ENCODE measurements at places on chromosomes 2 and 18.

DNA sequence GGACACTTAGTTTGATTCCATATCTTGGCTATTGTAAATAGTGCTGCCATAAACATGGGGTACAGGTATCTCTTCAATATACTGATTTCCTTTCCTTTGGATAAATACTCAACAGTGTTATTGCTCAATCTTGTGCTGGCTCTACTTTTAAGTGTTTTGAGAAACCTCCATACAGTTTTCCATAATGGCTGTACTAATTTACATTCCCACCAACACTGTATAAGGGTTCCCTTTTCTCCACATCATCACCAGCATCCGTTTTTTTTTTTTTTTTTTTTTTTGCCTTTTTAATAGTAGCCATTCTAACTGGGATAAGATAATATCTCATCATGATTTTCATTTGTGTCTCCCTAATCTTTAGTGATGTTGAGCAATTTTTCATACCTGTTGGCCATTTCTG lies 29.9 kb upstream of the GALNT5 start:
- DNase-seq: no peak

DNA sequence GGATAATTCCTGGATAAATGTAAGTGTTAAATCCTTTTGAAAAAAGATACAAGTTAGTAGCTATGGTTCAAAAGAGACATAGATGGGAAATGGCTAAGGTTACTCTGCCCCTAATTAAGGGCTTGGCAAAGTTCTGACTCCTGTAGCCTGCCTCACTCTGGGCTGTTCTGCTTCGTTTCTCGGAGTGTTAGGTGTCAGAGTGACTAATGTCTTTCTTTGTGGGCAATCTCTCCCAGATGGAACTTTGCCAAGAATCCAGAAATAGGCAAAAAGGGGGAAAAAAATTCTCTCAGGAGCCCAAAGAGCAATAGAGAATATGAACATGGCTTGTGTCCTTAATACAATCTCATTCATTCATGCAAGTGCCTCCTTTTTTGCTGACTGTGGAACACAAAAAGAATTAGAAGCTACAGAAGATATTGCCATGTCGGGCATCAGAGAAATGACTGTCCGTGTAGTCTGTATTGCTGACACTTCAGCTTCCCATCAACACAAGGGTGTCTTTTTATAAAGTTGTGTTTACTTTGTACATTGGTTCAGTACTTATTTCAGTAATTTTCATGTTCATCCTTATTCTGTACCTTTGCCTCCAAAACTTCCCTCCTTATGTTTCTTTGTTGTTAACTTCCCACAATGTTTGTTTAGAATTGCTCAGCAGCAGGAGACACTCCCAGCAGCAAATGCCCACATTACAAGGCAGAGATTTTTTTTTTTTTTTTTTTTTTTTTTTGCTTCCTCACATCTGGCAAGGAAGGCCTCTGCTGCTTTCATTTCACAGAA lies 134.0 kb downstream of the FTCDNL1 start:
- no peak for DNase-seq

- DNase-seq: no peak
These were observed 588 bp downstream of the CHAC2 start for GRCh38 chr2:53768242-53768542.

DNA sequence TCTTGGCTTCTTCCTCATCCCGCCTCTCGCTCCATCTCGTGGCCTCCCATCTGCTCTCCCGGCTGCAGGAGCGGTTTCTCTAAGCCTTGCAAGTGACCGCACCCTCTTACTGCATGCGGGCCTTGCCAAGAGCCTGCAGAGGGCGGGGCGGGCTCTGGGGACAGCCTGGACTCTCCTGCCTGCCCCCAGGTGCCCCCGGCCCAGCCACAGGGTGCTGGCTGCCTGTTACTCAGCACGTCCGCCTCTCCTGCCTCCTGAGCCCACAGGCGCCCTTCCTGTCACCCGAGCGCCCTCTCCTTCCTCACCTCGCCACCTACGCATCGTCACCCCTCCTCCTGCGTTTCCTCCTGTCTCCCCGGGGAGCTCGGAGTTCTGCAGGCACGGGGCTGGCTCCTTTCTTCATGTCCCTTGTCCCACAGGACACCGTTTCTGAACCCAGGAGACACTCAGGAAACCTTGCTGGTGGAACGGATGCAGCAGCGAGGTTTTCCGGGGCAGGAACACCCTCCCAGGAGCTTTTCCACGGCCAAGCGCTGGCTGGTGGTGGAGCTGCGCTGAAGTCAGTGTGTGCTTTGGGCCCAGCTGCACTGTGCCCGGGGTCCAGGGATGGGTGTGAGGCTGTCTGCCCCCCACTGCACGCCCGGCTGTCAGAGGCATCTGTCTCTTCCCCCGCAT lies 28.5 kb downstream of the HPCAL1 start:
- DNase-seq: peak; percentile 83

GRCh38 chr2:38074764-38075506 lies 1.0 kb downstream of the CYP1B1 start:
- no peak for DNase-seq

GRCh38 chr2:119574864-119575263 lies 30.6 kb downstream of the CFAP221 start:
- no peak for DNase-seq

All from T-helper 2 cell treated with Interferon-gamma antibody and Interleukin-4, amounts not matched to agents 5 μg/mL and 100 μg/mL, for 36 hours (primary cell).